ENCODE measurements at places on chromosomes 3 and 15.
A peak's percentile ranks its signal among the peaks of the same experiment; 100 is the strongest.

GRCh38 chr15:32641517-32642059 is at the start of gene SCG5:
SCG5 (plus strand) TSS chr15:32641710; CDS start chr15:32643593, 1,883 bp downstream.
- no peak for DNase-seq

- no peak for DNase-seq
Measured at GRCh38 chr3:70857916-70858315, 545.5 kb upstream of the MDFIC2 start.

GRCh38 chr15:80998251-80998650 is 2.5 kb upstream of the TLNRD1 start:
- DNase-seq, result no peak

GRCh38 chr3:194446172-194446571 is 40.6 kb downstream of the ATP13A3 start:
- no peak for DNase-seq

- DNase-seq, result no peak
Measured at GRCh38 chr15:98144388-98144787, 183.9 kb downstream of the ARRDC4 start.

- DNase-seq, result no peak
Measured at GRCh38 chr3:140627756-140628155, 50.1 kb upstream of the TRIM42 start.

DNA sequence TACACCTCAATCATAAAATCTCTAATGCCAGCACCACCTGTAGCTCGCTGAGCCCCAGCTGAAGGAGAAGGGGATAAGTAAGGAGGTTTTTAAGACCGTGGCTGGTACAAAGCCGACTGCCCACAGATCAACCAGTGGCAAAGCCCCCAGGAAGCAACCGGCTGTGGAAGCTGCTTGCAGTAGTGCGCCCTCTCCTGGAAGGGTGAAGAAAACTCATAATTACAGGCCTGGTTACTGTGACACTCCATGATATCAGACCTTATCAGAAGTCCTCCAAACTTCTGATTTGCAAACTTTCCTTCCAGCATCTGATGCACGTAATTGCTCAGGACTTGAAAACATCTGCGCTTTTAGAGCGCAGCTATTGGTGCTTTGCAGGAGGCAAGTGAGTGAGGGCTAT is 63.1 kb upstream of the MCTP2 start:
- DNase-seq, result no peak

GRCh38 chr3:170506556-170506955 is 79.3 kb downstream of the SLC7A14 start:
- DNase-seq, result no peak

DNA sequence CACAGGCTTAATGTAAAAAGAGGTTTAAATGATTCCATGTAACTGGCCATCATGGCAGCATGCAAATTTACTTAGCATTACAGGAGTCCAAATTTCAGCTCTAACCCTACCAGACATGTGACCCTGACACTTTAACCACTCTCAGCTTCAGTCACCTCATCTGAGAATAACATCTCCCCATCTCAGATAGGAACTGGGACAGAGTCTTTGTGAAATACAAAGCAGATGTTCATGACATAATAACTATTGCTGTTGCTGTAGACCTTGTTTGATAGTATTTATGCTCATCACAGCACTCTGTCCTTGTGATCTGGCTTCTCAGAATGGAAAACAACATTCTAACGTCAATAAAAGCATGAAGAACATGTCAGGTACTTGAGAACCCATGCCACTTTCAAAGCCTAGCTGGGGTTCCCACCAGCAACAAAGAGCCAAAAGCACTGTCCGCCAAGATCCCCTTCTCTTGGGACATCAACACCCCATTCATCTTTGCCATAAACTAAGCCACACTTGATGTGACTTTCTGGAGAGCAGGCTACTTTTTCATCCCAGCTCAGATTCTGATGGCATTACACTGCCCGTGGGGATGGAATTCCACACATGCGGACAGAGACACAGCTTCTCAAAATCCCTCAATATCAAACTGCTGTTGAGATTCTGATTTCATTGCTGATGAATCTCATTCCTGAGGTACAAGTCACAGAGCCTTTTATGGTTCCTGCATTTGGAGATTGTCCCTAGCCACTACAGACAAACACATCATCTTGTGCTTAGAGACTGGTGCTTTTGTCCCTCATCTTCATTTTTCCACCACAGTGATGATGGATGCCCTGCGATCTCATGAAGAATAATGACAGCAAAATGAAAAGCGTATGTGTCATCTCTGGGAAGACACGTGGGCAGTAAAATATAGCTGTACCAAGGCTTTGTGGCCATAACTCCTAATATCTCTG is 202.7 kb downstream of the TNIK start:
- DNase-seq, result no peak

GRCh38 chr15:82122746-82123400 is 77.1 kb upstream of the MEX3B start:
- no peak for DNase-seq

GRCh38 chr15:68677996-68678395 is 99.2 kb downstream of the CORO2B start:
- no peak for DNase-seq

- no peak for DNase-seq
Measured at GRCh38 chr3:136617198-136617597, 135.0 kb downstream of the STAG1 start.

DNA sequence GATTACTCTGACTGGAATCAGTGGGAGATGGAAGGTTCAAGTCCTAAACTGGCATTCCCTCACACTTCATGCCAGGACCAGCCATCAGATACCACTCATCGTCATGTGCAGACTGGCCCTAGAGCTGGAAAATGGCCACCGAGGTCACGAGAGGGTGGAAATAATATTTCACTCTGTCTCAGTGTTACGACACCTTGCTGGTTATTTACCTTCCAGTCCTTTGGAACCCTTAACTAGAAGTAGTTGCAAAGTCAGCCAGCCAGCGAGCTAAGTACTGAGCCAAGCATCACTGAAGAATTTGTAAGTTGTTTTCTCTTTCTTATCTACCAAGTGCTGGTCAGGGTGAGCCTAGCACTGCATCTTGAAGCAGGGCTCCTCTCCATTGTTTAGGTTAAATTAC is 309.9 kb upstream of the RASGRP1 start:
- no peak for DNase-seq

GRCh38 chr3:159852266-159852665 is 136.4 kb upstream of the IL12A start:
- no peak for DNase-seq

- DNase-seq, result no peak
Measured at GRCh38 chr3:123765475-123766128, 118.5 kb downstream of the MYLK start.

- no peak for DNase-seq
Measured at GRCh38 chr15:28931828-28932227, 46.1 kb downstream of the APBA2 start.

- DNase-seq, result no peak
Measured at GRCh38 chr3:161647936-161648470, 151.4 kb downstream of the OTOL1 start.

DNA sequence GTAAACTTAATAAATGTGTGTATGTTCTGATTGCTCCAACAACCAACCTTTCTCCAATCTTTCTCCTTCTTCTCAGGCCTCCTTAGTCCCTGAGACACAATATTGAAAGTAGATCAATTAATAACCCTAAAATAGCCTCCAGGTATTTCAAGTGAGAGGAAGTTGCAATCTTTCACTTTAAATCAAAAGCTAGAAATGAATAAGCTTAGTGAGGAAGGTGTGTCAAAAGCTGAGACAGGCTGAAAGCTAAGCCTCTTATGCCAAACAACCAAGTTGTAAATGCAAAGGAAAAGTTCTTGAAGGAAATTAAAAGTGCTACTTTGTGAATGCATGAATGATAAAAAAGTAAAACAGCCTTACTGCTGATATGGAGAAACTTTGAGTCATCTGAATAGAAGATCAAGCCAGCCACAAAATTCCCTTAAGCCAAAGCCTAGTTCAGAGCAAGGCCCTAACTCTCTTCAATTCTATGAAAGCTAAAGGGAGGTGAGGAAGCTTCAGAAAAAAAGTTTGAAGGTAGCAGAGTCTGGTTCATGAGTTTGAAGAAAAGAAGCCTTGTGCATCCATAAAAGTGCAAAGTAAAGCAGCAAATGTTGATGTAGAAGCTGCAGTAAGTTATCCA is 38.6 kb downstream of the CCDC80 start:
- DNase-seq, result peak; percentile 60

DNA sequence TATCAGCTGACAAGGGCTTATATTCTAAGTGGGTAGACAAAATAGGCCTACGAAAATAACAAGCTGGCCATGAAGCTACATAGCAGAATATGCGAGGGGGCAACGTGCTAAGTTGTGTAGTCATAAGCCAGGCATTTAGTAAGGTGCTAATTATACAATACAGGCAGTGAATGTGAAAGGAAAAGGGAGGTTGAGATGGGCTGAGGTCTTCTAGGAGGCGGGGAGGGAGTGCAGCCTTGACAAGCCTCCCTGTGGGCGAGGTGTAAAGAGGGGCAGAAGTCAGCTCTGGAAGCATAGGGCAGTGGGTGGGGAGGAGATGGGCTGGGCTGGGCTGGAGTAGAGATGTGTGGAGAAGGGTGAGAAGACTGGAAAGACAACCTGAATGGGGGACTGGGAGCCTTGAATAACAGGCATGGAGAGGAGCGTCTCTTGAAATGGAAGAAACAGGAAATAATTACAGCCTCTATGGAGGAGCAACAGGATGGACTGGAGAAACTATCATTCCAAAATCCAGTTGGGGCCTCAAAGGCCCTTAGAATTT is 1.2 kb downstream of the TIGIT start:
- no peak for DNase-seq

- DNase-seq, result peak; percentile 85
Measured at GRCh38 chr15:43370975-43371974, at the start of the genes TUBGCP4 and ZSCAN29. TUBGCP4 (plus strand) TSS chr15:43371101; CDS start chr15:43371355, 254 bp downstream. ZSCAN29 (minus strand) TSS chr15:43371043; CDS start chr15:43369913, 1,130 bp downstream.

DNA sequence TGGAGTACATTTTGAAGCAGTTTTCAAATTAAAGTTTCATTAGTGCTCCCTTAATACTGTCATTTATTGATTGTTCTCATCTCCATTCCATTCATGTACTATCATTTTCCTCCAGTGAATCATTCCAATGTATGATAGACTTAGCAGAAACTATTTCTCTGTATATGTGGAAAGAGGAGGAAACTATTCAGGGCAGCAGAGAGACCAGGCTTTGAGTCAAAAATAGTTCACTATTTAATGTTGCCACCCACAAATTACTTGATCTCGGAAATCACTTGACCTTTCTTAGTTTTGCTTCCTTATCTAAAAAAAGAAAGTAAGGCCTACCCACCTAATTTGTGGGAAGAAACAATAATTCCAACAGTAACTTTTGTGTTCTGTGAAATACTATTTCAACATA is 610.5 kb upstream of the ZNF385D start:
- no peak for DNase-seq

GRCh38 chr15:72411111-72411510 is 13.0 kb downstream of the TMEM202 start:
- DNase-seq, result no peak

DNA sequence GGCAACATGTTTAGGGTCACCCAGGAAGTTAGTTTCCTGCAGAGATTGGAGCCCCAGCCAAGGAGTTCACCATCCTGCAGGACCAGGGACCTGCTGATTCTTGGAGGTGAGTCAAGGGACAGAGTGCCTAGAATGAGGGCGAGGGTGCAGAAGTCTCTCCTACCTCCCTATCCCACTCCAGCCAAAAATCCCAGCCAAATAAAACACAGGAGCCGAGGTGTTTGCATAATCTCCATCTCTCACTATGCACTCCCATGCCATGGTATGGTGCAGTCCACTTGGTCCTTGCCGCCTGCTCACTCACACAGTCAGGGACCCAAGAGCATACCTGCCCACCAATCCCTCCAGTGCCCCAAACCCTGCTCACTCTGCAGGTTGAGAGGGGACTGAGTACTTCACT is 294.2 kb downstream of the UACA start:
- DNase-seq, result no peak

DNA sequence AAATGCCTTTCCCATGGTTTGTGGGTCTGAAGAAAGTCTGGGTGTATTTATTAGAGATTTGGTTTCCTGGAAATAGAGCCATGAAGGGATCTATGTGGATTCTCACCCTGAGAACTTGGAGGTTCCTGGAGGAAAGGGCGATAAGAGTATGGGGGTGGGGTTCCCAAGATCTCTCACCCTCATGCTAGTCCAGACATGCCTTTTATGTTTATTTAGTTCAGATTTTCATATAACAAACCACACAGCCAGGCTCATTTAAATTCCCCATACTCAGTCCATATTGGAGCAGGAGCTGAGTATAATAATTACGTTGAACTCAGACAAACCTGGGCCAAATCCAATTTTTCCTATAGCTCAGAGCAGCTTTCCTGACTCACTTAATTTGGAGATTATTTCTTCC is 566.6 kb downstream of the GOLGA6L6 start:
- DNase-seq, result no peak

DNA sequence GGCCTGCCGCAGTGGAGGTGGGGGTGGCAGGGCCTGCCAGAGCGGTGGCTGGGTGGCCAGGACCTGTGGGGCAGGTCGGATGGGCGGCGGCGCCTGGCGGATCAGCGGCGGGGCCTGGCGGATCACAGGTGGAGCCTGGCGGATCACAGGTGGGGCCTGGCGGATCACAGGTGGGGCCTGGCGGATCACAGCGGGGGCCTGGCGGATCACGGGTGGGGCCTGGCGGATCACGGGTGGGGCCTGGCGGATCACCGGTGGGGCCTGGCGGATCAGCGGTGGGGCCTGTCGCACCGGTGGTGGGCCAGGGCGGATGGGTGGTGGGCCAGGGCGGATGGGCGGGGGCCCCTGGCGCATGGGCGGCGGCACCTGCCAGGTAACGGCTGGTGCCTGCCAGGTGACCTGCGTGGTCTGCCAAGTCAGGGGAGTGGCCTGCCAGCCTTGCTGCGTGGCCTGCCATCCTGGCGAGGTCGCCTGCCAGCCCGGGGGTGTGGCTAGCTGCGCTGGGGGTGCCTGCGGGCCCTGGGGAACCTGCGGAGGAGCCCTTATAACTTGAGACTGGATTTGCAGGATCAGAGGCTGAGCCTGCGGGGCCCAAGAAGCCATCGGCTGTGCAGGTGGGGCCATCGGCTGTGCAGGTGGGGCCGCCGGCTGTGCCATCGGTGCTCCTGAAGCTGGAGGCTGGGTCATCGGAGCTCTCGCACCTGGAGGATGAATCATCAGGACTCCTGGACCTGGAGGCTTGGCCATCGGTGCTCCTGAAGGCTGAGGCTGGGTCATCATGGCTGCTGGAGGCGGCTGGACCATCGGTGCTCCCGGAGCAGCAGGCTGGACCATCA is 1.3 kb downstream of the MAGEL2 start:
- DNase-seq, result no peak

- peak; percentile 61 for DNase-seq
Measured at GRCh38 chr3:44913868-44914468, 39.6 kb downstream of the TGM4 start.

- peak; percentile 96 for DNase-seq
Measured at GRCh38 chr3:18556503-18557135, 131.5 kb upstream of the SATB1 start.
